ENCODE measurements at places on chromosomes 11 and 22.
A peak's percentile ranks its signal among the peaks of the same experiment; 100 is the strongest.

DNA sequence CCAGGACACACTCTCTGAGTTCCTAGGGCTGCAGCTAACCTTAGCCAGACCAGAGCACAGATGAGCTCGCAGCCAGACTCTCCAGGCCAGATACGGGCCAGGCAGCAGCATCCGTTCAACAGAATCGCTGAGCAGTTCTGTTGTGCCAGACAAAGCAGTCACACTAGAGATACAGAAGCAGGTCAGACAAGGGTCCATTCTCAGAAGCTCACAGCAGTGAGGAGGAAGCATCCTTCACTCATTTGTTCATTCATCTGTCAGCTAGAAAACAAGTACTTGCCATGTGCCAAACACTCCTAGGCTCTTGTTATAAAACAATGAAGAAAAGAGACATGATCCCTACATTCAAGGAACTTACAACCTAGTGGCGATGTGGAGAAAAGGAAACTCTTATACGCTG, 2.6 kb downstream of the LMO2 start:
- DNase-seq = no peak

DNA sequence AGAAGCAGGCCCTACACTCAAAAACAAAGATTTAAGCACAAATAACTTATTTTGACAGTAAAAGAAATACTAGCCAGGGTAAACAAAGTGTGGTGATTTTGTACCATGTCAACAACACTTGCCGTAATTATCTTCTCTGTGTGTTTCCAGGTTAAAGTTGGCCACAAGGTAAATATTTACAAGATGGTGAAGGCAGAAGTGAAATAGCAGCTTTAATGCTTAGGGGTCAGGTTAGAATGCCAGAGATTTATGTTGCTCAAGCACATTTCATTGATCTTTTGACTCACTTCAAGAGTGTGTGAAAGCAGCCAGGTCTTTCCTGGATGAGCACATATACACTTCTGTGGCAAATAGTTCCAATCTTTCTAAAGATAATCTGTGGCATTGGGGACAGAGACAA, 270.2 kb upstream of the LUZP2 start:
- no peak for DNase-seq

DNA sequence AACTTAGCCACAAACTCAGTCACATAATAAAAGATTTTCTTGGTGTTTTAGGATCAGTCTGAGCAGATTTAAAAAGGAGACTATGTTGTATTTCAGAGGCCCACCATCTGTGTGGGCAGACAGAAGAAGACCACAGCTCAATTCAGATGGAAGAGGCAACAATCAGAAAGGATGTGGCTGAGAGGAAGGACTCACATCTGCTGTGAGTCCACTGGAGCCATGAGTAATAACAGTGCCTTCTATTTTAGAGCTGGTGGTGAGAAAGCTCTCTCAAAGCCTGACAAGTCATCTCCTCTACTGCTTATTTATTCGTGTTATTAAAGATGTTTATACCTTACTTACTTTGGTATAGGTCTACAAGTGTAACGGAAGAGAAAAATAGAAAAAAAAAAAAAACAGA, 357.2 kb downstream of the OPCML start:
- DNase-seq = no peak

- no peak for DNase-seq
Observed at GRCh38 chr11:69396051-69396947, 85.2 kb upstream of the LINC01488 start.

DNA sequence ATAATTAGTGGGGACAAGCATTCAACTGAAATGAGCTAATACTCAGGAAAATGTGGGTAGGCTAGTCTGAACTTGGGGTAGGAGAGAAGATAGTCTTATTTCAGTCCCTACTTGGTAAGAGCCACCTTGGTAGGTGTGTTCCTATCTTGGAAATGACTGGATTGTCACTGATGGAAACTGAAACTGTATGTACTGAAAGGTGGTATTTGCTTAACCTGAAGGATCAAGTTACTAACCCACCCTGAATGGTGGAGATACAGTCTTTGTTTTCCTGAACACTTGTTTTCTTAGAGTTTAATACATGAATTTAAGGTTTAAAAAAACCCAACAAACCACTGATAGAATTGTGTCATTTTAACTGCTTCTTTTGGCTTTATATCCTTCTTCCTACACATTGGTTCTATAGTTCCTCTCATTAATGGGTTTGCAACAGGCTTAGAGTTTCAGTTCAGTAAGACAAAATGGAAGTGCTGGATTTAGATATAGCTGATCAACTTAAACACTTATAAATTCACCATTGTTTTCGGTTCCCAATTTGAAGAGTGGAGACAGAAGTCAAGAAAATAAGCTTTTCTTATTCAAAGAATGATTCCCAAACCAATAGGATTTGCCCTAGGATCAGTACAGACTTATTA, 4.2 kb downstream of the FAR1 start:
- DNase-seq = no peak

DNA sequence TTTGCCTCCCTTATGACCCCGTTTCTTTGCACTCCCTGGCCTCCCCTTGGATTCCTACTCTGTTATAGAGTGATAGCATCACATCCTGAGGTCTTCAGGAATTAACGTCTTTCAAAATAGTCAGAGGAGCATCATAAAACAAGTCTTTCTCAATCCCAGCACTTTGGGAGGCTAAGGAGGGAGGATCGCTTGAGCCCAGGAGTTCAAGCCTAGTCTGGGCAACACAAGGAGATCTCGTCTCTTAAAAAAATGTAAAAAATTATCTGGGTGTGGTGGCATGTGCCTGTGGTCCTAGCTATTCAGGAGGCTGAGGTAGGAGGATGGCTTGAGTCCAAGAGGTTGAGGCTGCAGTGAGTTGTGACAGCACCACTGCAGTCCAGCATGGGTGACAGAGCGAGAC, 68.7 kb upstream of the AMPD3 start:
- no peak for DNase-seq

DNA sequence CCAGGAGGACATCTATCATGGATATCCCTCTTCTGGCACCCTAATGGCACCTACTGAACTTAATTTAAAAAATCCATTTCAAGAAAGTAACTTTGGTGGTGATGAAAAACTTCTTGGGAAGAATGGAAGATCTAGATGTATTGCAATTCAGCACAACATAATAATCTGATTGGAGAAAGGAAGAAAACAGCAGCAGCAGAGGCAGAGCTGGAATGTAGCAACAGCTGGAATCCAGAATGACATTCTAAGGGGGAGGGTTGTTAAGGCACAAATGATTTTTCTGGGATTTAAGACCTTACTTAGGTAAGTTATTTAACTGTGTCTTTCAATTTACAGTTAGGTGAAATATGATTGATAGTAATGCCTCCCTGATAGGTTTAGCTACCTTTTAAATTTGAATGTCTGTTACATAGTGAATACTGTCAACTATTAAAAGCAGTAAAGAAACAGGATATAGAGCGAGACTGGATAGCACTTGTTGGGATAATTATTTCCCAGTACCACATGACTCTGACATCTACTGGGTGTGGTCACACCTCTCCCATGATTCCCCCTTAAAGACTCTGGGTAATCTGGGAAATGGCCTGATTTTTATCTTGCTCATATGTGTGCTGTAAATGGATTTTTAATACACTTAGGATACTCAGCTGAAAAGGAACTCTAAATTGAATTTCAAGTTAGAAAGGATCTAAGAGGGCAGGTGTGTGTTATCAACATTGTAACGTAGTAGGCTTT, 11.7 kb downstream of the CAPRIN1 start:
- no peak for DNase-seq

DNA sequence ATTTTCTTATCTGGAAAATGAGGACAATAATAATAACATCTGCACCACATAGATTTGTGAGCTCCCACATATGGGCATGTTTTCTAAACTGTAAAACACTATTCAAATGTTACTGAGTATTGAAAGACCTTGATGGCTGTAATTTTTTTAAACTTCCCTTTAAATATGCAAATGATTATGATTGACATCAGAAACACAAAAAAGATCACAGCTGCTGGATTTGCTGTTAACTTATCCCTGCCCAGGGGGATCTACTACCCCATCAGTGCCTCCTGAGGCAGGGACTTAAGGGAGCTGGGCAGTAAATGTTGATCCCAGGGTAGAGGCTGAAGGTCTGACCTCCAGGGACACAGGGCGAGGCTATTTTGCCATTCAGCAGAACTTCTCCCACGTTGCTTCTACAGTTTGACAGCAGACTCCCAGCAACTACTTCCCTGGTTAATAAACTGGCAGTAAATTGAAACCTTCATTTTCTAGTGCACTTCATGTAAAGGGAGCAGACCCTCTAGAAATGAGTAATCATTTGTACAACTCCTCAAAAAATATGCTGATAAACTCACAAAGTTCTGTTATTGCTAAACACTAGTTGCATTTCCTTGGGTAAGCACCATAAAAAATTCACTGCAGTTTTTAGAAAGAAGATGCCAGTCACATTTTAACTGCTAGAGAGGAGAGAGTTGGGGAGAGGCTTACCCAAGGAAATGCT, 20.3 kb downstream of the TMPRSS5 start:
- no peak for DNase-seq

GRCh38 chr22:39700565-39700964, 130.0 kb downstream of the CACNA1I start:
- DNase-seq = no peak

- no peak for DNase-seq
Observed at GRCh38 chr11:35800970-35801953, 138.7 kb downstream of the TRIM44 start.

DNA sequence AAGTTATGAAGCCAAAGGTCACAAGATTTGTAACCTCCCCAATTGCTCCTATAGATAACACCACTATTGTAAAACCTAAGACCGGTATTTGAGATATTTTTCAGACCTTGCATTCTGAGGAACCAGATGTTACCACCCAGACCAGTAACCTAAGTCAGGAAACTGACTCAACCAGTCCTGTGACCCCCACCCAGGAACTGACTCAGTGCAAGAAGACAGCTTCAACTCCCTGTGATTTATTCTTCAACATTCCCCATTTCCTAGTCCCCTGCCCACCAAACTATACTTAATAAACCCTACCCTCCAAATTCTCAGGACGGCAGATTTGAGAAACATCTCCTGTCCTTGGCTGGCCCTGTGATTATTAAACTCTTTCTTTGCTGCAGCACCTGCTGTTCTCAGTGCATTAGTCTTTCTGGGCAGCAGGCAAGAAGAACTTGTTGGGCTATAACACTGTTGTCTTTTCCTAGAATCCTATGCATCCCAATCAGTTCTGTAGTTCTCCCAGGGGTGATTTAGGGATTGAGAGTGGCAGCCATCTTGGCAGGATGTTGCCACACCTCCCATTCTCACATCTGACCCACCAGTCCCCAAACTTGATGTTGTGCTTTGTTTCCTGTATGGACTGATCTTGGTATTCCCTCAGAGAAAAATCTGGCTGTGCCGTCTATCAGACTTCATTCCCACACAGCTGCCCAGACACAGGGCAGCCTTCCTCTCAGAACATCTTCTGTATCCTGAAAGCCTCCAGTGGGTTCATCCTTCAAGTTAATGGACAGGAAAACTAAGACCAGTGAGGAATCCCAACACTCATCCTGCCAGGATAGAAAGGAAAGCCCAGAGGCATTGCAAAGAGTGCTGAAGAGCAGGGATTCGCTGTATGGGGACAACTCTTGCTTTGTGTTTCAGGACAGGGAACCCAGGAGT, 104.0 kb downstream of the PDE2A start:
- no peak for DNase-seq

GRCh38 chr11:117807482-117808327, 10.7 kb upstream of the DSCAML1 start:
- DNase-seq = peak; percentile 84

- DNase-seq = no peak
Observed at GRCh38 chr11:119473901-119474681, 51.1 kb upstream of the THY1 start.

DNA sequence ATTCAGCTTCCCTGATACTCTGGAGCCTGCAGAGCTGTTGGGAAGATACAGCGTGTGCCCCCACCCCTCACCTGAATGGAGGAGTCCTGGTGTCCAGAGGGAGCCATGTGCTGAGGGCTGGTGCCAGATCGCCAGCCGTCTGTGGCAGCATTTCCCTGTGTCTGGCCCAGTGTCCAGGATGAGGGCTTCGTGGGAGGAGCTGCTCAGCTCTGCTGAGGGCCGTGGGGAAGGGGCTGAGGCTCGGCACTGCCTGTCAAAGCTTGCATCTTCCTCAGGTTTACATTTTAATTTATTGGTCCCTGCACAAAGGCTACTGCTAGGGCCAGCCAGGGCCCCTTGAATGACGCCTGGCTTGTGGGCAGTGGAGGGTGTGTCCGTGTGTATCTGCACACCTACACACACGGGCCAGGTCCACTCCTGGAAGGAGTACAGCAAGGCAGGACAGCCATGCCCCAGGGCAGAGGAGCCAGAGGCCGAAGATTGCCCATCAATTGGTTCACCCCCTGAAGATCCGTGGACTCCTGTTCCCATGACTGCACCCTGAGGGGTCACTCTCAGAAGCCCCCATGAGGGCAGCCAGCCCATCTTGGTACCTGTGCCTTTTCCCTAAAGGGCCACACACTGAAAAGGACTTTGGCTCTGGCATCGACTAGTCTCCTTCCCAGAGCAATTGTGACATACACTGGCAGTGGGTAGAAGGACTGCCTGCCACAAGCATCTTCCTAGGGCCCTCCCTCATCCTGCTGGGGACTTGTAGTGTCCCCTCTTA, 107.7 kb upstream of the PARVA start:
- DNase-seq = no peak

GRCh38 chr22:43443152-43443471, 31.3 kb downstream of the MPPED1 start:
- DNase-seq = no peak

GRCh38 chr11:26675233-26675928, 46.5 kb downstream of the SLC5A12 start:
- no peak for DNase-seq

GRCh38 chr11:62796281-62796680, 4.5 kb upstream of the TMEM223 start:
- no peak for DNase-seq

- DNase-seq = no peak
Observed at GRCh38 chr11:116397602-116398084, 375.1 kb downstream of the BUD13 start.

DNA sequence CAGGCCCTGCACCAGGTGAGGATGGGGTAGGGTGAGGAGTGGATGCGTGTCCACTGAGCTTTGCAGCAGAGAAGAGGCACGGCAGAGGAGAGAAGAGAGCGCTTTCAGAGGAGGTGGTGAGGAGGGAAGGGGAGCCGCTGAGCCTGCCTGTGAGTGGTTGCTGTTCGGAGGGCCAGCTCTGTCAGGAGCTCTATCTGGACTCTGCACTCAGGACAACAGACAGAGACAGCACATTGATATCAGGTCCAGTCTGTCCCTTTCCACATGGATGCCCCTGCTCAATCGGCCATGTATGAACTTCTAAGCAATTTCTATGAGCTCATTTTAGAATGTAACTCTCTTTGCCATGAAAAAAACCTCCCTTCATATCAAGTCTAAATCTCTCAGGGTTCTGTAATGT, 158.6 kb downstream of the KIRREL3 start:
- no peak for DNase-seq

GRCh38 chr22:24554313-24555164, at the start of gene GUCD1:
GUCD1 (minus strand) TSS chr22:24555138; CDS start chr22:24554991, 147 bp downstream.
- peak; percentile 54 for DNase-seq

- DNase-seq = no peak
Observed at GRCh38 chr11:80320765-80321164, 879.9 kb upstream of the TENM4 start.

- no peak for DNase-seq
Observed at GRCh38 chr11:1751999-1752906, 1.9 kb upstream of the IFITM10 start.

- no peak for DNase-seq
Observed at GRCh38 chr22:23293720-23294119, 113.4 kb downstream of the BCR start.

- DNase-seq = no peak
Observed at GRCh38 chr22:24053481-24054226, 42.5 kb downstream of the CABIN1 start.

Data from mesothelial cell of epicardium (in vitro differentiated cells).